ENCODE measurements at places on chromosomes 5 and 9.

DNA sequence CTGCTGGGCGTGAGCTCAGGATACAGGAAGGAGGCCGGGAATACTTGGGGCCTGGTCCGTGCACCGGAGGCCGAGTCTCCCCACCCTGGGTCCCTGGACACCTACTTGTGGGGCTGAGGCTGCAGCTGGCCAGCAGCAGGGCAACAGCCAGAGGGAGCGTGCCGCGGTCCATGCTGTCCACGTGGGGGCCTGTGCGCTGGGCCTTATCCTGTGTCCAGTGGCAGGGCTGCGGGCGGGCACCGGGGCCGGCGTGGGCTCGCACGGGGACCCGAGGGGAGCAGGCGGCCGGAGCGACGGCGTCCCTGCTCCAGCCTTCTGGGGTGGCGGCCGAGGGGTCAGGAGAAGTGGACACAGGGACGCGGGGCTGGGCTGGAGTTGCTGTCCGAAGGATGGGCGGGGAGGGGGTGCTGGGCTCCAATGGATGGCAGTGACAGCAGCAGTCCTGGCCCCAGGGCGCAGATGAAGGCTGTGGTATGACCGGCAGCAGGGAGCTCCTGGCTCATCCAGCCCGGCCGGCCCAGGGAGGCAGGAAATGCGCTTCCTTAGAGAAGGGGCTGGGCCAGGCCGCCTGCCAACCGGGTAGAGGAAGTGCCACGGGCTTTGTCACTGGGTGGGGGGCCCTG is at the start of gene ENG:
ENG (minus strand) TSS at position 475 of the 623 bp plus-strand sequence; CDS start at position 172, 303 bp downstream.
- peak; percentile 24 for DNase-seq

DNA sequence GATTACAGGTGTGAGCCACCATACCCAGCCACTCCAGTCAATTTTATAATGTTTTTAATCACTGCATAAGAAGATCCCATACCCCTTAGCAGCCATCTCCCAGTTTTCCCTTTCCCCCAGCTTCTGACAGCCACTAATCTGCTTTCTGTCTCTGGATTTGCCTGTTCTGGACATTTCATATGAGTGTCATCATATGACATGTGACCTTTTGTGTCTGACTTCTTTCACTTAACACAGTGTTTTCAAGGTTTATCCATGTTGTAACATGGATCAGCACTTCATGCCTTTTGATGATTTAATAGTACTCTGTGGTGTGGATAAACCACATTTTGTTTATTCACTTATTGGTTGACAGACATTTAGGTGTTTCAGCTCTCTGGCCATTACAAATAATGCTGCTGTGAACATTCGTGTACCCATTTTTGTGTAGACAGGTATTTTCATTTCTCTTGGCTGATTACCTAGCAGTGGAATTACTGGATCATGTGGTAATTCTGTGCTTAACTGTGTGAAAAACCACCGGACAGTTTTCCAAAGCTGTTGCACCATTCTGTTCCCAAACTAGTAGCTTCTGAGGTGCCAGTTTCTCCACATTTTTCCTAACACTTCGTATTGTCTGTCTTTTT is 8.6 kb downstream of the SUSD3 start:
- DNase-seq: no peak

- no peak for DNase-seq
Observed at GRCh38 chr5:88090506-88090905, 178.1 kb downstream of the TMEM161B start.

GRCh38 chr9:16184964-16185646 is 632.3 kb downstream of the CCDC171 start:
- no peak for DNase-seq

DNA sequence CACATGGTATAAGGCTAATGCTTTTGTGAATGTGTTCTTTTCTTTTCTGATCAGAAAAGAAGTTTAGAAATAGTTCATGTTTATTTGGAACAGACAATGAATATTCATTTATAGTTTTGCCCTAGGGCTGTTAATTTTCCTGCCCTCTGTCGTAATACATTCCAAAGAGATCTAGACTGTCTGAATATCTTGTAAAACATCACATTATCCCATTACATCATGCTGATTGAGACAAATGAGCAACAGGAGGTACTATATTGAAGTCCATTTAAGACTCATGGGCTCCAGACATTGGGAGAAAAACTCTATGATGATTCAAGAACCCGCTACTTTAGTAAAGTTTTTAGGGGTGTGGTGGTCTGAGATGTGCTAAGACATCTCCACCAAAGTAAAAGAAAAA is 121.2 kb upstream of the MAP1B start:
- no peak for DNase-seq

DNA sequence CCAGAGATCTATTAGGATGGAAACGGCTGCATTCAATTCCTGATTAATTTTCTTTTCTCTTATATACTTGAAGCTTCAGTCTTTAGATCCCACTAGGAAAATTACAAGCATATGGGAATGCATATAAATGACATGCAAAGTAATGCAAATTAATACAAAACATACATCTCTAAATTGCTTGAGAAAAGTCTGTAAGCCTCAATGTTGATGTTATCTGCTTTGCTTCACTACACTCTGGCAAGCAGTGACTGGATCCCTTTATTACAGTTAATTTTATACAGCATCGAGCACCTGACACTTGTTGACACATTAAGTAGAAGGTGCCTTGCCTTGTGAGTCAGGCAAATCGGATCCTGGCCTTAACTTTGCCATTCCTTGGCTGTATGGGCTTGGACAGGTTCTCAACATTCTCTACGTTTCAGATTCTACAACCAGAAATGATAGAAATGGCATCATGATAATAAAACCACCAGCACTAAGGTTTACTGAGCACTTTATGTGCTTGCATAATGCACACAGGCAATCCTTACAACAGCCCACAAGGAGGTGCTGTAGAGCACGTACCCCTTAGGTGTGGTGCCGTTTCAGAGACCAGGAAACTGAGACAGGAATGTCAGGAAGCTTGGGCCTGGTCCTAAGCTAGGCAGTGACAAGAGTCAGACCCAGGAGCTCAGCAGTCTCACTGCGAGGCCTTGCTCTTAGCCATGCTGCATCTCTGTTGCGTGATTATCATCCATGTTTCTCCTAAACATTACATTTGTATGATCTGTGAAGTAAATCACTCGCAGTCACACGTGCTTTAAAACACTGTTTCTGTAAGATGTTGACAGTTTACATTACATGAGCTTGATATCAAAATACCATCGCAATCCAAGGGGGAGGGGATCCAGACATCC is 2.7 kb downstream of the GCNT4 start:
- peak; percentile 42 for DNase-seq

- no peak for DNase-seq
Observed at GRCh38 chr5:172843825-172844576, 9.9 kb downstream of the ERGIC1 start.

DNA sequence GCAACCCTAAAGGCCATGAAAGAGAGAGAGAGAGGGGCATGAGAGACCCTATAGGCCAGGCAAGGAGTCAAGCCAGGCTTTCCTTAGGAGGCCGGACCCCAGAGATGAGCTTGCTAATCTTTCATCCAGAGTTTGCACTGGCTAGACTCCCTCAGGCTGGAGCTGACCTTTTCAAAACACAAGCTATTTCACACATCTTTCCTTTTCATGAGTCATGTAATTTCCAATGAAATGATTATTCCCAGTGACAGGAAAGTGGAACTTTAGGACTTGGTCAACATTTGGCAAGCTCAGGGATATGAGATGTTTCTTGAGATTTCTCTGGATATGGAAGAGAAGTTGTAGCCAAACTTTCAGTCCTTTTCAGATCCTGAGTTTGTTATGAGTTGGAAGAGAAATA is 117.7 kb downstream of the TARS1 start:
- no peak for DNase-seq

DNA sequence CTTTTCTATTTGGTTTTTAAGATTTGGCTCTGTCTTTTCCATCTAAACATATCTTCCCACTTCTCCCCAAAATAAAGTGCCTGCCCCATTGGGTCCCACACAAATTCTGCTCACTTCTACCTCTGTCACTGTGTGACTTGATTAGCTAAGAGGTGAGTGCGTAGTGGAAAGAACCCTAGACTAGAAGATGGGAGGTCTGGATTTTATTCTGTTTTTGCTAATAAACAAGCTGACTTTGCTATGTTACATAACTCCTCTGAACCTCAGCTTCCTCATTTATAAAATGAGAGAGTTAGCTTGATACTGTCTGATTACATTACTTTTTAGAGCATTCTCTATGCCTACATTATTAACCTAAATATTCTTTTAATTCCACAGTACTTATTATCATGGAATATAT is 51.3 kb upstream of the PTGER4 start:
- DNase-seq: no peak

- DNase-seq: no peak
Observed at GRCh38 chr5:26884481-26884880, 153.9 kb downstream of the CDH9 start.

DNA sequence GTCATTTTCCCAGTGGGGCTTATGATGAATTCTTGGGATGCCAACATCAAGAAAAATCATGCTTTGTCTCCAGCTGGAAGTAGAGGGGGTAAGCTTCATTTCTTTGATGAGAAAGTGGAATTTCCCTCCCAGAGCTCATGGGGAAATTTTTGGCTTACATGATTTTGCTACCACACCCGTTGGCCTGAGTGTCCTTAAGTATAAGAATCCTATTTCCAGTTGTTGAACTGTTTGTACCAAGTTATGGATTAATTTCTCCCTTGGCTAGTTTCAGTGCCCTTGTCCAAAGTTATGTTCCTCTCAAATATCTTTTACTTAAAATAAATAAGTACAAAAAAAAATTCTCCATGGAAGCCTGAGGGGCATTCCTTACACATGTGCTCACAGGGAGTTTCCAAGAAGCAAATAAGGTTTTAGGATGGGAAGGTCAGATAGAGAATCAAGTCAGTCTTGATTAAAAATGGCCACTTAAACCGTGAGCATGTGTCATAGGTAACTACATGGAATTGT is 82.3 kb downstream of the PTCD2 start:
- no peak for DNase-seq

DNA sequence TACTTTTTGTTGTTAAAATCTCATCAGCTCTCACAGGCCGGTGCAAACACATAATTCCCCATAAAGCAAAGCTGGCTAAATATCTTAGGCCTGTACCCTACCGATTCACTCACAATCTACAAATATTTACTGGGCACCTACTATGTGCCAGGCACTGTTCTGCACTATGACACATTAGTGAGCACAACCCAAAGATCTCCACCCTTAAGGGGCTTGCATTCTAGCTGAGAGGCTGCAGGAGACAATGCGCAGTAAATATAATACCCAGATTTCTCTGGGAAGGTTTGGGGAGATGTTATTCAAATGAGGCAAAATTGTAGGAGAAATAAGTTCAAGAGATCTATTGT is 53.7 kb downstream of the FNBP1 start:
- no peak for DNase-seq

GRCh38 chr9:123642291-123643278 is 286.6 kb downstream of the CRB2 start:
- no peak for DNase-seq

DNA sequence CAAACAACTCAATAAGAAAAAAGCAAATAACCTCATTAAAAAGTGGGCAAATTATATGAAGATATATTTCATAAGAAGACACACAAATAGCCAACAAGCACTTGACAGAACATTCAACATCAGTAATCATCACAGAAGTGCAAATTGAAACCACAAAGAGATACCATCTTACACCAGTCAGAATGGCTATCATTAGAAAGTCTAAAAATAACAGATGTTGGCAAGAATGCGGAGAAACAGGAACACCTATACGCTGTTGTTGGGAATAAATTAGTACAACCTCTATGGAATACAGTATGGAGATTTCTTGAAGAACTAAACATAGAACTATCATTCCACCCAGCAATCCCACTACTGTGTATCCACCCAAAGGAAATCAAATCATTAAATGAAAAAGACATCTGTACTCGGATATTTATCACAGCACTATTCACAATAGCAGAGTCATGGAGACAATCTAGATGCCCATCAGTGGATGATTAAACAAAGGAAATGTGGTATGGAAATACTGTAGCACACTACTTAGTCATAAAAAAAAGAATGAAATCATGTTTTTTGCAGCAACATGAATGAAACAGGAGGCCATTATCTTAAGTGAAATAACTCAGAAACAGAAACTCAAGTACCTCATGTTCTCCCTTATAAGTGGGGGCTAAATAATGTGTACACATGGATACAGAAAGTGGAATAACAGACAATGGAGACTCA is 106.8 kb upstream of the FST start:
- DNase-seq: no peak

GRCh38 chr5:162529886-162530285 is 462.3 kb downstream of the GABRG2 start:
- no peak for DNase-seq

DNA sequence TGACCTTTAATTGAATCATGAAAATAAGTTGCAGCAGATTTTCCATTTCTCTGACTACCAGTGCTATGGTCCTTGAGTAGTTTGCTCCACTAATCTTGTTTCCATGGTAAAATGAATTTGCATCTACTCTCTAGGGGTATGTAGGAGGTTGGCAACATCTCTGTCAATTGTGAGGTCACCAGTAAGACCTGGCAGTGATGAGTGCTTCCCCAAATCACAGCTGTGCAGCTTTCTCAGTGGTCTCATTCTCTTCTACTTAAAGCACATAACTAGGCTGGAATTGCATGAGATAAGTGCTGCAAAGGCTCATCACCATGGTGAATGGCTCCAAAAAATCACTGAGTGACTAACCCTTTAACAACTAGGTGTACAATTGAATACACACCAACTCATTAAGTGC is 36.3 kb downstream of the ADAMTS19 start:
- DNase-seq: no peak

DNA sequence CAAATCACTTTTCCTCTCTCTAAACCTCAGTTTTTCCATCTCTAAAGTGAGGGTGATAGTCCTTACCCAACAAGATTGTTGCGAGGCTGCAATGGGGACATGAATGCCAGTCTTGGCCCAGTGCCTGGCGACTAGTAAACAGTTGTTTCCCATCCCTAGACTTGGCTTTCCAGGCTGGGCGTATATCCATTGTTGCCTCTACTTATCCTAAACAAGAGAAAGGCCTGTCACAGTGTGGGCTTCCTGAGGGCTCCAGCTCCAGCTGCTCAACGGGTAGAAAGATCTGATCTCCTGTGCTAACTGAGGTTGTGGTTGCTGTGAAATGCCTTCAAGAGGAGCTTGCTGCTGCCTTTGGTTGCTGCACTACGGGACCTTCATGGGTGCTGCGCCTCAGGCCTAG is 142.0 kb downstream of the NSG2 start:
- no peak for DNase-seq

DNA sequence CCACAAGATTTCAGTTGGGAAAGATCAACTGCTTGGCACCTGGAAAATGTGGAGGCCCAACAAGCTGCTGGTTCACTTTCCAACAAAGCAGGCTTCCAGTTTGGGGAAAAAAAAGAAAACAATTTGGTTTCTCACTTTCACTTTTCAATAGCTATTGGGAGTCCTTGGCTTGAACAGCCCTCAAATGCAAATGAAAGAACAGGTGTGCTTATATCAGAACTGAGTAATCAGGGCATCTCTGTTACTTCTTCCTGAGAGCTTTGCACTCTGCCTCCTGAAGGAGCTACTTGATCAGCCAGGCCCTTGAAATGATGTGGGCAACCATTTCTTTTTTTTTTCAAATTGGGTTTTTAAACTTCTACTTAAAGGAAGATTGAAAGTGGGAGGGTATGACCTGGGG is 73.5 kb downstream of the MFAP3 start:
- DNase-seq: no peak

All from stimulated activated CD4-positive, alpha-beta T cell treated with anti-CD3 and anti-CD28 coated beads, Interleukin-12 subunit alpha, Interleukin-12 subunit beta, amount 100 ng/mL, for 48 hours (primary cell).